Central memory CD4-positive, alpha-beta T cell (primary cell): ENCODE measurements at places on chromosomes 5 and 9.

DNA sequence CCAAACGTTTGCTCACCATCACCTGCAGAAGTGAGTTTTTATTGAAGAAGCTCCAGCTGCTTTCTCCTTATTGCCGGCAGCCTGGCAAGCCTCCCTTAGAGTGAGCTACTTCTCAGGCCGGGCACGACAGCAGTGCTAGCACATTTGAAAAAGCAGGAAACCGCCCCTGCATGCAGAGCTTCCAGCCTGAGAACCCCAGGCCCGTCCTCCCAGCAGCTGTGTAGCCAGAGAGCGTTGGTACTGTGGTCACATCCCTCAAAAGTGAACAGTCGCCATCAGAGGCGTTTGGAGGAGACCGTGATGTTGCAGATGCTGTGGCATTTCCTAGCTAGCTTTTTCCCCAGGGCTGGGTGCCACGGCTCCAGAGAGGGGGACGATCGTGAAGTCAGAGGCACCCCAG, 23.5 kb downstream of the SLC25A25 start:
- DNase-seq: no peak

DNA sequence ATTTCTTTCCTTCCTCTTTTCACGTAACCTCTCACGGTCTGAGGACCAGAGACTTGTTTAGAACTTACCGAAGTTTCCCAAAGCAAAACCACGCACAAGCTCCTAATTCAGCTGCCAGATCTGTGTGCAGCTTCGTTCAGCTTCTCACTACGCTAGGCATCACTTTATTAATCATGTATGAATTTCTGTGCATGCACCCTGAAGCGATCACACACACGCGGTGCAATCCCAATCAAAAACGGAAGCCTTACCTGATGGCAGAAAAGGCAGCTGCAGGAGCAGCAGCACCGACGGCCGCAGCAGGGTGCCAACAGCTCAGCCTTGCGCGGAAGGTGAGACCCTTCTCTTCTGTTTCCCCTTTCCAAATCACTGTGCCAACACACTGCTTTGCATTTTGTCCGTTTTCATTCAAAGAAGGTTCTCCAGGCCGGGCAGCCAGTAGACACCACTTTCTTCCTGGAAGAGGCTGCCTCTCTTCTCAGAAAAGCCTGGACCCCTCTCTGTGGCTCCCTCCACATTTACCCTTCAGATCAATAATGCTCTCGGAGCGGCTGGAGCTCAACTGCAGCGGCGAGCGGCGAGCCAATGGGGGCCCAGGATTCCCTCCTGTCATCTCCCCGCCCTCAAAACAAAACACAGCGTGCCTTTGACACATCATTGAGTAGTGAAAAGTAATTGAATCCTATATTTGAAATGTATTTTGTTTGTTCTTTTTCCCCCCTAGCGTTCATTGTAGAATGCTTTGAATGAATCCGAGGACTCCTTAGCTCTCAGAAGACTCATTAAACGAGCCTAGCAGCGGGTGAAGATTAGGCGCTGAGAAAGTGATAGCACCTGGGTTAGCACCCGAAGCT, at the start of gene CDH12:
Gene CDH12, minus strand, starts transcription at position 538 of the 854 bp plus-strand sequence.
- DNase-seq: no peak

- DNase-seq: peak; percentile 73
Measured at GRCh38 chr5:139422307-139422893, 16.9 kb downstream of the DNAJC18 start.

DNA sequence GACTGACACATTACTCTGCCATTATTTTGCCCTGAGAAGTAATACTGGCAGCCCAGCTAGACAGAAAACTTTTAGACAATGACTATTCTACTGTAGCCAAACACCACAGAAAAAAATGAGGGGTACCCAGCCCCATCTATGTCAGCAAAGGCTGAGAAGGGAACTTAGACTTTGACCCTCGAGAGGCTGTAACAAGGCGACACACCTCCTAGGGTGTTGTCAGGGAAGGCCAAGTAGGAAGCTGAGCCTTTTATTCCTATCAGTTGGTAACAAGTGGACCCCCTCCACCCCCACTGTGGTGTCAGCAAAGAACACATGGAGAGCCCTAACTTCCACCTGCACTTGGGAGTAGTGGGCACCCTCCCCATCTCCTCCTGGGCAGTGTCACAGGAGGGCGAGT, 55.6 kb downstream of the SPTLC1 start:
- no peak for DNase-seq
